ENCODE measurements at places on chromosomes 3 and 15. TPM values are rescaled to one million over a fixed set of nuclear protein-coding genes. Genes with fewer than 3 reads are reported as not detected.

The SCAMP5 gene
- total RNA-seq, result 49.2 TPM

The TRIM71 gene
- 2.5 TPM for total RNA-seq

The TIGIT gene
- total RNA-seq, result under 0.01 TPM

The PRR23A gene
- total RNA-seq, result not detected

The FAM174B gene
- 9.8 TPM for total RNA-seq

The NKIRAS1 gene
- total RNA-seq, result 34.2 TPM

The MINAR1 gene
- 2.5 TPM for total RNA-seq

The KBTBD13 gene
- not detected for total RNA-seq

The C3orf49 gene
- total RNA-seq, result not detected

The TRIM42 gene
- not detected for total RNA-seq

The P2RY14 gene
- 0.74 TPM for total RNA-seq

The BSN gene
- 14.3 TPM for total RNA-seq

The CDC25A gene
- 3.0 TPM for total RNA-seq

The TGM5 gene
- total RNA-seq, result not detected

The RTP1 gene
- total RNA-seq, result 0.25 TPM

The FETUB gene
- not detected for total RNA-seq

The DUOXA2 gene
- total RNA-seq, result not detected

The UQCC5 gene
- 1.2 TPM for total RNA-seq

The GOLGA8S gene
- under 0.01 TPM for total RNA-seq

The CCR8 gene
- not detected for total RNA-seq

The CRABP1 gene
- total RNA-seq, result 16.5 TPM

The TEX55 gene
- not detected for total RNA-seq

The KLF15 gene
- 1.7 TPM for total RNA-seq

The C3orf33 gene
- total RNA-seq, result 10.1 TPM

The CFAP100 gene
- total RNA-seq, result 2.5 TPM

The CPEB1 gene
- total RNA-seq, result 2.5 TPM

The GRK7 gene
- 0.25 TPM for total RNA-seq

The IL16 gene
- total RNA-seq, result 1.2 TPM

The GOLGA8A gene
- total RNA-seq, result 28.8 TPM

The HACL1 gene
- total RNA-seq, result 20.9 TPM

The PTH1R gene
- 0.98 TPM for total RNA-seq

The NUP210 gene
- 7.6 TPM for total RNA-seq

The MKRN3 gene
- 13.5 TPM for total RNA-seq
